ENCODE measurements at places on chromosomes 11 and 22.

- H3K36me3 ChIP-seq: peaks cover 57% of the 10 kb centered on the region
- H3K27me3 ChIP-seq: no peaks in the 10 kb centered on the region
- no peak overlapping the region for H3K4me3 ChIP-seq
- no peak for DNase-seq
- no peaks in the 10 kb centered on the region for H3K4me1 ChIP-seq
Measured at GRCh38 chr22:19814428-19814827, 40.2 kb downstream of the GNB1L start.

DNA sequence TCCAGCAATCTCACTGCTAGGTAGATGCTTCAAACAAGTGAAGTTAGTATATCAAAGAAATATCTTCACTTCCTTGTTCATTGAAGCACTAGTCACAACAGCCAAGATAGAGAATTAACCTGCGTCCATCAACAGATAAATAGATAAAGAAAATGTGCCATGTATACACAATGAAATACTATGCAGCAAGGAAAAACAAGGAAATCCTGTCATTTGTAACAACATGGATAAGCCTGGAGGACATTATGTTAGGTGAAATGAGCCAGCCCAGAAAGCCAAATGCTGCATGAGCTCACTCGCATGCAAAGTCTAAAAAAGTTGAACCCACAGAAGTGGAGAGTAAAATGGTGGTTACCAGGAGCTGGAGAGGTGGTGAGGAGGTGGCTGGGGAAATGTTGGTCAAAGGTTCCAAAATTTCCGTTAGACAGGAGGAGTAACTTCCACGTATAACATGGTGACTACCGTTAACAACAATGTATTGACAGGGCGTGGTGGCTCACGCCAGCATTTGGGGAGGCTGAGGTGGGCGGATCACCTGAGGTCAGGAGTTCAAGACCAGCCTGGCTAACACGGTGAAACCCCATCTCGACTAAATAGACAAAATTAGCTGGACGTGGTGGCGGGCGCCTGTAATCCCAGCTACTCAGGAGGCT is 23.6 kb upstream of the CARS1 start:
- no peak overlapping the region for H3K4me3 ChIP-seq
- no peaks in the 10 kb centered on the region for H3K27me3 ChIP-seq
- no peak for DNase-seq

DNA sequence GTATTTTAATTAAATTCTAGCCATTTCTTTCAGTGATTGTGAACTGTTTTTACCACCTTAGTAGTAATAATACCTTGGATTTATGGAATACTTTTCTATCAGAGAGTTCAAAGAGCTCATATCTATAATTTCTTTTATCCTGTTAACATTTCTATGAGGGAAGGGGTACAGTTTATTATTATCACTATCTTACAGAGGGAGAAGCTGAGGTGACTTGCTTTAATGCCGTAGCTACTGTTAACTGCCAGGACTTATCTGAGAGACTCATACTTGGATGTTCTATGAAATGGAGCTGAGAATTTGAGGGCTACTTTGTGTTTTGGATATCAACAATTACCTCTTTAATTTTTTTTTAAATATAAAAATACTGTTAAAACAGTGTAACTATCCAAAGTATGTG is 3.3 kb downstream of the REXO2 start:
- H3K27ac ChIP-seq: no peak overlapping the region
- H3K4me1 ChIP-seq: peaks cover 37% of the 10 kb centered on the region
- no peak overlapping the region for H3K4me3 ChIP-seq
- H3K36me3 ChIP-seq: peaks cover 32% of the 10 kb centered on the region
- DNase-seq: no peak

- no peaks in the 10 kb centered on the region for H3K36me3 ChIP-seq
- H3K27ac ChIP-seq: no peak overlapping the region
- 0 out of 2 replicates have a peak, but pooled peaks cover 3% of the 10 kb centered on the region for H3K4me1 ChIP-seq
- no peak overlapping the region for H3K4me3 ChIP-seq
- no peak for DNase-seq
- H3K27me3 ChIP-seq: peaks cover 7% of the 10 kb centered on the region
Measured at GRCh38 chr11:33362051-33362910, 105.1 kb downstream of the HIPK3 start.

- H3K27me3 ChIP-seq: no peaks in the 10 kb centered on the region
- H3K36me3 ChIP-seq: peaks cover 75% of the 10 kb centered on the region
Measured at GRCh38 chr11:70352601-70353000, 45.7 kb upstream of the CTTN start.

DNA sequence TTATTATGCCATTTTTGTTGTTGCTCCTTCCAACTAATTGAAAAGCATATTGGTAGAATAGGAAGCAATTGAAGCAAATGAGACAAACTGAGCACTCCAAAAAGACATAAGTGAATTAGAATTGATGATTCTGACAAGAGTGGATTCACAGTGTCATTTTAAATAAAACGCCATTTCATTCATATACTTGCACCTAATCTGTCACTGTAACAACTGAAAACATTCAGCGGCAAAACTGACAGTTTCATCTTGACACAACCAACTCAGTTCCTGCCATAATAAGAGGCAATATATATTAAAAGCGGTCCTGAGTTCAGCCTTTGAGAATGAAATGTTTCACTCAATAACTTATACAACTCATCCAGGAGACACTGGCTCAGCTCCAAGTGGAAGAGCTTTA is 306.8 kb downstream of the CNTN5 start:
- no peak overlapping the region for H3K27ac ChIP-seq
- no peak for DNase-seq

DNA sequence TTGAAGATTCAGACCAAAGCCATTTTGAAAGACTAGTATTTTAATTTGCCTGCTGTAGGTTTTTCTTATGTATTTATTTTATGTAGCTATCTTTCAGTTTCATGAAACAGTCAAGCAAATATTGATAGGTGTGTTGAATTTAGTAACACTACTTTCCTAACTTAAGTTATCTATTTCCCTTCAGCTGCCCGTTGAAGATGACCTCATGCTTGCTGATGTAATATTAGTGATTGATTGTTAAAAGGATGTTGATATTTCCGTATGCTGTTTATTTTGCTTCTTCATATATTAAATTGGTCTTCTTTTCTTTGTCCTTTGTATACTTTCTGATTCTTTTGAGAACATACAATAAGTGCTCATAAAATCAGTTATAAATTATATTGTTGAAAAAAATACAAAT is 86.8 kb upstream of the CHORDC1 start:
- H3K36me3 ChIP-seq: no peaks in the 10 kb centered on the region
- DNase-seq: no peak
- H3K4me3 ChIP-seq: no peak overlapping the region
- H3K27ac ChIP-seq: no peak overlapping the region

Measured in DND-41 (cell line).